ENCODE measurements at places on chromosomes 12 and 14.

GRCh38 chr12:130764073-130764472 lies 48.0 kb upstream of the RIMBP2 start:
- peak; percentile 19 for DNase-seq

- DNase-seq = no peak
Observed at GRCh38 chr14:100576091-100577085, 10.8 kb downstream of the BEGAIN start.

DNA sequence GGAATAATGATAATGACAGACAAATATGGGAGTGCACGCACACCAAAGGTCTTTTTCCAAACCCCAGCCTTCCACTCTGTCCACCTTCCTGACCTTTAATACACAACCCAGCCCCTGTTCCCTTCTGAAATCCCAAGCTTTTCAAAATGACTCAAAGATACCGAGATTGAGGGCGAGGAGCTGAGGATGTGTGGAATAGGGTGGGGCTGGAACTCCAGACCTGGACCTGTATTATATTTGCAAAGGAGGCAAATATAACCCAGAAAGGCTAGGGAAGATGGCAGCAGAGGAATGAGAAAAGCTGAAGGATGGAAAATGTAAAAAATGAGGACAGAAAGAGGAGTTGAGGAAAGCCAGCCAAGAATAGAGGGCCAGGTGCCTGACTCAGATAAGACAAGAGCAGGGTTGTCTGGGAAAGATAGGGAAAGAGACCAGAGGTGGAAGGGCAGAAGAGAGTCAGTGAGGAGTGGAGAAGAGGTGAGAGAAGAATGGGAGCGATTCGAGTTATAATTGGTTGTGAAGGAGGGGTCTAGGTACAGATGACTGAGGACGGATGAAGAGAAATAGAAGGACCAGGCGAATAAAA lies 1.0 kb upstream of the PTMS start:
- no peak for DNase-seq

GRCh38 chr14:71592361-71592760 lies 339.9 kb upstream of the RGS6 start:
- DNase-seq = no peak

- no peak for DNase-seq
Observed at GRCh38 chr12:67086116-67086515, 183.0 kb upstream of the CAND1 start.

GRCh38 chr12:55470088-55470829 lies at the start of gene OR6C70:
Gene OR6C70 (minus strand): TSS chr12:55470138. CDS start chr12:55470138, 0 bp downstream.
- DNase-seq = no peak

DNA sequence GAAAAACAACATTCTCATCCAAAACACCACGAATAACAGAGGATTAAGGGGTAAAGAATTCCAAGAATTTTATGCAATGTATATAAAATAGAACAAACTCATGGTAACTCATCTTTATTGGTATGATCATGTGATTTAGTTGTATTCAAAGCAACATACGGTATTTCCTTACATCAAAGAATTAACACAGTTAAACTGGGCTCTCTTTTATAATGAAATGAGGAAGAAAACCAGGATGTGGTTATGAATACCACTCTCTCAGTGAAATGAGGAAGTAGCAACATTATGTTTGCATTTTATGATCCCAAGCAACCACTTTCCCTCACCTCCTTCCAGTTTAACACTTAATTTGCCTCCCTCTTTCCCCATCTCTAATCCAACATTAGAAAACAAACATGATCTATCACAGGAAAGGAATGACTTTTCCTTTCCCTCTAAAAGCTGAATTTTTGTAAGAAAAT lies 22.9 kb downstream of the SPTLC2 start:
- peak; percentile 80 for DNase-seq

- DNase-seq = no peak
Observed at GRCh38 chr14:101066826-101067510, 163.4 kb upstream of the RTL1 start.

- DNase-seq = peak; percentile 82
Observed at GRCh38 chr12:88433997-88434703, 146.1 kb downstream of the KITLG start.

- no peak for DNase-seq
Observed at GRCh38 chr14:105737504-105738246, 211.3 kb downstream of the TMEM121 start.

- no peak for DNase-seq
Observed at GRCh38 chr14:34470319-34470718, 8.3 kb upstream of the SPTSSA start.

DNA sequence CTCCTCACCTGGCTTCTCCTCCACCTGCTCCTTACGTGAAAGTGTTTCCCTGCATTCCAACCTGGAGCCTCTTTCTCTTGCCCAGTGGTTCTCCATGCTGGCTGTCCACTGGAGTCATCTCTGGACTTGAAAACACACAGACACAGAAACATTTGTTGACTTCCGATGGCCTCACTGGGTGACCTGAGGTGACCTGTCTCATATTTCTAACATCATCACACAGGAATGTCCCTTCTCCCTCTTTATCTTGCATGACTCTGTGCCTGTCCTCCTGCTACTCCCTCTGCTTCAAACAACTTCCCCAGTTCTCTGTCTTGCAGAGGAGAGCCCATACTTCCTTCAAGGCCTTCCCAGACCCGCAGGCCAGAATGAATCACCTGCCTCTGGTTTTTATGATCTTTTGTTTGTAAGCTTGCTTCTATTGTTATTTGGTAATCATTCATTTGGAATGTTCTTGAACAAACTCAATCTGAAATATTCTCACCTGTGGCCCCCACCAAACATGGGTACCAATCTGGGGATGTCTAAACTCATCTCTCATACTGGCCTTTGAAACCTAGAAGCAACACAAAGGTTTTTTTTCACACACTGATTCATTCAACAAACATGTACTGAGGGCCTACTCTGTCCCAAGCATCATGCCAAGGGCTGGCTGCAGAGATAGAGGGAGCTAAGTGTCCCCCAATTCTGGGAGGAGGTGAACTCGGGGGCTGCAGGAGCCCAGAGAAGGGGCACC lies 9.7 kb upstream of the RIN3 start:
- peak; percentile 83 for DNase-seq

GRCh38 chr12:118611770-118612169 lies 235.4 kb downstream of the SUDS3 start:
- DNase-seq = no peak

- no peak for DNase-seq
Observed at GRCh38 chr12:103840462-103840875, 565 bp downstream of the NT5DC3 start.

DNA sequence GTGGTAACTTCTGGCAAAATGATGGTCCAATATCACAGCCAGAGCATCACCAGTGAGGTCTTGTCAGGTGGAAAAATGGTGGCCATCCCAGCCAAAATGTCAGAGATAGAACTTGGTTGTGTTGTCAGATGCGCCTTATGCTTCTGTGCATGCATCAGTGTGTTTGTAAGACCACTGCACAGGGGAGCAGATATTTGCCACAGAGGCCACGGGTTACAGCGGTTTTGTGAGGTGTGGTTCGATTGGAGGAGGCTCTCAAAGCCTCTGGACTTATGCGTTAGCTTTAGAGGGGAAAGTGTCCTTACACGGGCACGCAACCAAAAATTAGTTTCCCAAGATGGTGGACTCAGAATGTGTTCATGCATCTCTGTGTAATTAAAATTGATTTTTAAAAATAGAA lies 243.8 kb downstream of the ADGRD1 start:
- no peak for DNase-seq

DNA sequence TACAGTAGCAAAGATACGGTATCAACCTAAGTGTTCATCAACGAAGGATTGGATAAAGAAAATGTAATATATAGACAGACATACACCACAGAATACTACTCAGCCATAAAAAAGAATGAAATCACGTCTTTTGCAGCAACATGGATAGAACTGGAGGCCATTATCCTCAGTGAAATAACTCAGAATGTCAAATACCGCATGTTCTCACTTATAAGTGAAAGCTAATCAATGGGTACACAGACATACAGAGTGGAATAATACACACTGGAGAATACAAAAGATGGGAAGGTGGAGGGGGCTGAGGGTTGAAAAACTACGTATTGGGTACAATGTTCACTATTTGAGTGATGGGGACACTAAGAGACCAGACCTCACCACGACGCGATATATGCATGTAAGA lies 1.1 kb downstream of the RACGAP1 start:
- no peak for DNase-seq

DNA sequence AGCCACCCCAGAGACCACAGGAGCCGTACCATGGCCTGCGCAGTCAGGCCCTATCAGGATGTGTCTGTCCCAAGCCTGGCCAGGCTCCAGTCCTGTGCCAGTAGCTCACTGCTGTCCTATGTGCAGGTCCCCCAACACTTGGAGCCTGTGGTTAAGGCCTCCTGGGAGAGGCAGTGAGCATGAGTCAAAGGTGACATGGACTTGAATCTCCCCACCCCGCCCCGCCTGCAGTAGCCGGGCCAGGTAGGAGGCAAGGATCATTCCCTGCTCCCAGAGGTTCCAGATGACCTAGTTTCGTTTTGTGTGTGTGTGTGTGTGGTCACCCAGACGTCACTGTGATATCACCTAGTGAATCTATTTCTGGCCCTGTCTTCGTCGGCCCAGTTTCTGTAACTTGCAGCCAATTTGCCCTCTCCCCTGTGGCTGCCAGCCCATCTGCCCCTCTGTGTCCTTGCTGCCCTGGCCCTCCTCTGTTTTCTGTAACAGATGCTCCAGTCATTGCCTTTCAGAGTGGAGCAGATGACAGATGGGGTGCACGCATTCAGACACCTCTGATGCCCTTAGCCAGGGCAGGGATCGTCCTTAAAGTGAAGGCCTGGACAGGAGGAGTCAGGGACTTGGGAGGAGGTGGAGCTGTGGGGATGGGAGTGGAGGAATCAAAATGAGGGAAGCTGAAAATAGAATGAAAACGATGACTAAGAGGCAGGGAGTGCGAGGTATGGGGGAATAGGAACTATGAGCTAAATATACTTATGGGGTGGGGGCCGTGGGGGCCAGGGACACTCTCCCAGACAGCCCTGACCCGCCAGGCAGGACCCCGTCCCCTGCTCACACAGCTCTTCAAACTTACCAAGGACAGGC lies 37.4 kb downstream of the SLC6A12 start:
- DNase-seq = peak; percentile 26

DNA sequence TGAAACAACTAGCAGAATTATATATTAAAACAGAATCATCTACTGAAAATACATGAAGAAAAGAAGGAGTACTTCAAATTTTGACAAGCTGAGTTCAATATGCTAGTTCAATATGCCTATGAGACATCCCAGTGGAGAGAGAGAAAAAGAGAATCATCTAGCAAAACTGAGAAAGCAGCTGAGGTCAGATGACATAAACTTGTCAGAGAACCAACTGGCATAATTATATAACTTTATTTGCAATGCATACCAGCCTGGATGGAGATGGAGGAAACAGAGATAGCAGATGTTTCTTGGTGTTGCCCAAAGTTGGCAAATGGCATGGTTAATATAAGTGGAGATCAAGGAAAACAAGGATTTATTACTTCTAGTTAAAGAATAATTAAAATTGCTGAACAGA lies 148.7 kb upstream of the PDZRN4 start:
- DNase-seq = no peak

- no peak for DNase-seq
Observed at GRCh38 chr12:40953076-40953475, 235.0 kb upstream of the PDZRN4 start.

DNA sequence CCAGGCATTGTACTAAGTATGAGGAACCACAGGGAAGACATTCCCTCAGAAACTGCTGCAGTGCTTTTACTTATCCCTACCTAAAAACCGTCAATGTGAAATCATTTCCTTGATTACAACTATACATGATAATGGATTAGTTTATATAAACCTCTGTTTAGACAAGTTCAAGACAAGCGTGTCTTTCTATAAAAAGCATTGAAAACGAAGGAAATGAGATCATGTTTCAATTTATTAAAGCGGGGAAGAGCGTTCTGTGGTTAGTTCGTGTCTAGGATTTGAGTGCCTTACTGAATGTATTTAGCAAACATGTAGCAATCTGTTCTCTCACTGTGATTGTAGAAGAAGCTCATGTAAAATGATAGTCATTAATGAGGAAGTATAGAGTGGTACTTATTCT lies 37.5 kb downstream of the GALC start:
- DNase-seq = peak; percentile 20

Measured in suppressor macrophage treated with lipopolysaccharide for 4 hours (primary cell).